Kidney (tissue), 22 donors: ENCODE measurements at places on chromosomes 7 and 10. TPM values are rescaled to one million over a fixed set of nuclear protein-coding genes. Genes with fewer than 3 reads are reported as not detected.

DNA sequence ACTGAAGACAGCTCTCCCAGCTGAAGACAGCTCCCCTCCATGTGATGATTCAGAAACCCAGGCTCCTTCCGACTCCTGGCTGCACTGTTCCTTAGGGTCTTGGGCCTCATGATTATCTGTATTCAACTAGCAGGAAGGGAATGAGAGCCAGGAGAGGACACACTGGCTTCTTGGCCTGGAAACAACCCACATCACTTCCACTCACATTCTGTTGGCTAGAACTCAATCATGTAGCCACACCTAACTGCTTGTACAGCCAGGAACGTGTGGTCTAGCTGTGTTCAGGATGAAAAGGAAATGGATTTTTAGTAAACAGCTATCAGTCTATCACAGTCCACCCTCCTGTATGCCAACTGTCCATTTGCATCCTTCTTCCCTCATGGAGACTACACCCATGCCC, 30.5 kb upstream of the XPNPEP1 start:
- H3K36me3 ChIP-seq: no peaks in the 10 kb centered on the region
- H3K27ac ChIP-seq: no peak overlapping the region
- H3K4me1 ChIP-seq: no peaks in the 10 kb centered on the region
- no peak for DNase-seq

The PDE1C gene
- polyA plus RNA-seq: 3.3 TPM

DNA sequence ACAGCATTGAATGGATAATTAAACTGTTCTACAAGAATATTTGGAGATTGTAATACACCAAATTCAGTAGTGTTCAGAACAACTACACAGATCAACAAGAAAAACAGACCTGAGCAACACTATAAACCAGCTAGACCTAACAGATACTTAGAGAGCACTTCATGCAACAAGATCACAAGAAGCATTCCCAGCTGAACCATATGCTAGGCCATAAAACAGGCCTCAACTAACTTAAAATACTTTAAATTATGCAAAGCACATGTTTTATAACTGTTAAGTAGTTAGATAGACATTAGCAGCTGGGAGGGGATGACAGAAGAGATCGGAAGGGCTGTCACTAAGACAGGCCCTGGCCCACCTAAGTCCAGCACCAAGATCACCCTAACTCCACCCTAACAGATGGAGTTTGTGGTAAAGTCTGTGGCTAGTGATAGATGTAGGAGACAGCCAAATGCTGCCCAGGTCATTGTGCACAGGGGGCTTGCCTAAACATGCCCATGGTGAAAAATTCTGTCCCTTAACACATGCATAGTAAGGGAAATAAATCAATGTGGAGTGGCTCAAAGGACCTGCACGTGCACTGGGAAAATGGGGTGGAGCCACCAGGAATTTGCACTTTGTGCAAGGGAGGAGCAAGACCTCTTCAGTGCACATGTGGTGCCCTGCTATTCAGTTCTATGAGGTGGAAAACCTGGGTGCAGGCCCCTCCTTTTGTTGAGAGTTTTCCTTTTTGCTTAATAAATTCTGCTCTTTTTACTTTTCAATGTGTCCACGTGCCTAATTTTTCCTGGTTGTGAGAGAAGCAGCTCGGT, 567.8 kb upstream of the NRG3 start:
- no peak overlapping the region for H3K4me3 ChIP-seq
- no peaks in the 10 kb centered on the region for H3K36me3 ChIP-seq
- H3K27ac ChIP-seq: no peak overlapping the region
- no peaks in the 10 kb centered on the region for H3K4me1 ChIP-seq

DNA sequence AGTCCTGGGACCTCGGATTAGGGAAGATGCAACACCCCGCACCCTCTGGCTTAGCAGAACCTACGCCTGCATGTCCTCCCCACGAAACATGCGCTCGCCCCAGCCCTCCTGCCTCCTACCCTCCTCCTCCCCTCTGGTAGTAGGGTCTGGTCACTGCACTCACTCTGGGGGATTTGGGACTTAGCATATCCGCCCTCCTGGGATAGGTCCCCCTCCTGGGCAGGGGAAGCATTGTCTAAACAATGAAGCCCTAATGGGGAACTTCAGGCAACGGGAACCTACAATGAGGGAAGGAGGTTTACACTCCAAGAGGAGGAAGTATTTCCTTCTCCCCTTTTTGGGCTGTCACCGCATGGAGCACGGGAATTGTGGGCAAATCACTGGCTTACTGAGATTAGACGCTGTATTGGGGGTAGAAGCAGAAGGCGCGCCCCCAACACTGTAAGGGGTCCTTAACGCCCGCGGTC, 892 bp downstream of the CRHR2 start:
- no peak for DNase-seq
- no peaks in the 10 kb centered on the region for H3K4me1 ChIP-seq
- no peaks in the 10 kb centered on the region for H3K36me3 ChIP-seq
- peaks cover 17% of the 10 kb centered on the region for H3K27me3 ChIP-seq

GRCh38 chr7:25718596-25718995, 433.4 kb upstream of the NFE2L3 start:
- no peaks in the 10 kb centered on the region for H3K27me3 ChIP-seq
- H3K36me3 ChIP-seq: no peaks in the 10 kb centered on the region
- no peaks in the 10 kb centered on the region for H3K4me1 ChIP-seq
- no peak for DNase-seq
- H3K4me3 ChIP-seq: no peak overlapping the region

GRCh38 chr7:11830582-11831155, 1.3 kb downstream of the THSD7A start:
- no peaks in the 10 kb centered on the region for H3K27me3 ChIP-seq
- H3K4me3 ChIP-seq: peak overlapping the region; percentile 86
- no peak for DNase-seq
- peak overlapping the region; percentile 72 for H3K27ac ChIP-seq
- H3K4me1 ChIP-seq: no peaks in the 10 kb centered on the region
- H3K36me3 ChIP-seq: no peaks in the 10 kb centered on the region

DNA sequence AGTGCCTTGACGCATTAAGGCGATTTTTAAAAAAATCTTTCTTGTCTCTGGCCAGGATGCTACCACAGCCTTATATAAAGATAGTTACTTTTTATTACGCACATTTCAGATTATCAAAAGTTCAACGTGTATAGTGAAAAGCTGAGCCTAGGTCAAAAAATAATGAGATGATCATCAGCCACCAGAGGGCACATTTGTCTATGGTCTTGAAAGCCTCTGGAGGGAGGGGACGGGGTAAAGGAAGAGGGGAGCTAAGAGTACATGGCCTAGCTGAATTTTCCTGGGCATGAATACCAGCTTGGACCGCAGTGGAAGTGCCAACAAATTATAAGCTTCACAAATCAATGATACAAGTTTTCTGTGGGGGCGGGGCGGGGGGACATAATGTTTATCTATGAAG, 285.9 kb upstream of the SMIM30 start:
- no peaks in the 10 kb centered on the region for H3K36me3 ChIP-seq
- H3K4me1 ChIP-seq: no peaks in the 10 kb centered on the region
- no peaks in the 10 kb centered on the region for H3K27me3 ChIP-seq
- H3K27ac ChIP-seq: no peak overlapping the region
- DNase-seq: no peak
- no peak overlapping the region for H3K4me3 ChIP-seq

- DNase-seq: peak; percentile 80
- H3K4me3 ChIP-seq: peak overlapping the region; percentile 79
- H3K4me1 ChIP-seq: no peaks in the 10 kb centered on the region
- no peaks in the 10 kb centered on the region for H3K36me3 ChIP-seq
Observed at GRCh38 chr10:94402843-94403379, 570 bp downstream of the TBC1D12 start.

DNA sequence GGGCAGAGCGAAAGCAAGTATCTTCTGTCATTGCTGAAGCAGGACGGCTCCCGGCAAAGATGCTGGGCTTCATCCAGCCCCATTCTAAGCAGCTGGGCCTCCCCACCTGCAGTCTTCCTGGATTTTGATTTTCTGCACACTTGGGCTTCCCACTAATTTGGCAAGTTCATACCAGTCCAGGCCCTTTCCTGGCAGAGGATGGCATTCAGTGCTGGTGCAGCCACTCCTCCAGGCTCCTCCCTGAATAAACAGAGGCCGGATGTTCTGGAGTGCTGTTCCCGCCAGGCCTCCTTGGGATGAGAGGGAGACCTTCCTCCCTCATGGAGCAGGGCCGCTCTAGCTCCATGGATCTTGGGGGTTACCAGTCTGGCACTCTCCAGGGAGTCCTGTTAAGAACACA, 3.4 kb downstream of the BAG3 start:
- peaks cover 2% of the 10 kb centered on the region for H3K36me3 ChIP-seq
- no peaks in the 10 kb centered on the region for H3K27me3 ChIP-seq
- H3K4me3 ChIP-seq: no peak overlapping the region
- H3K27ac ChIP-seq: peak overlapping the region; percentile 100
- peaks cover 7% of the 10 kb centered on the region for H3K4me1 ChIP-seq

DNA sequence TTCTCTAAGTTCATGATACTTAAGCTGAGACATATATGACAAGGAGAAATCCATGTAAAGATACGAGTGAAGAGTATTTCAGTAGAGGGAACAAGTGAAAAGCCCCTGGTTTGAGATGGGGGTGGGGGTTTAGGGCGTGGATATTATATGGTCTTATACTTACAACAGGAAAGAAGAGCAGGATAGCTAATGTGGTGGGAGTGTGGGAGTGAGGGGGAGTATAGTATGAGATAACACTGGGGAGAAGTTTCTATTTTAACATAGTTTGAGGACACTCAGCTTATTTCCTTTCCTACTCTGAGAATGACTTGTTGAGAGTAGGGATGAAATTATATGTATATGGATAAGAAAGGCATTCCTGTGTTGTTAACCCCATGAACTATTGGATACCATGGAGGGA, 36.5 kb downstream of the MCU start:
- DNase-seq: peak; percentile 22
- no peaks in the 10 kb centered on the region for H3K4me1 ChIP-seq
- H3K27me3 ChIP-seq: no peaks in the 10 kb centered on the region
- H3K27ac ChIP-seq: no peak overlapping the region
- no peak overlapping the region for H3K4me3 ChIP-seq

GRCh38 chr7:75928568-75928914, 13.6 kb downstream of the POR start:
- no peak for DNase-seq
- peaks cover 5% of the 10 kb centered on the region for H3K36me3 ChIP-seq
- peaks cover 5% of the 10 kb centered on the region for H3K4me1 ChIP-seq
- no peaks in the 10 kb centered on the region for H3K27me3 ChIP-seq
- H3K4me3 ChIP-seq: no peak overlapping the region

GRCh38 chr7:151393031-151393977, 16.5 kb downstream of the WDR86 start:
- DNase-seq: peak; percentile 57
- no peaks in the 10 kb centered on the region for H3K36me3 ChIP-seq
- H3K27me3 ChIP-seq: no peaks in the 10 kb centered on the region
- peaks cover 4% of the 10 kb centered on the region for H3K4me1 ChIP-seq

DNA sequence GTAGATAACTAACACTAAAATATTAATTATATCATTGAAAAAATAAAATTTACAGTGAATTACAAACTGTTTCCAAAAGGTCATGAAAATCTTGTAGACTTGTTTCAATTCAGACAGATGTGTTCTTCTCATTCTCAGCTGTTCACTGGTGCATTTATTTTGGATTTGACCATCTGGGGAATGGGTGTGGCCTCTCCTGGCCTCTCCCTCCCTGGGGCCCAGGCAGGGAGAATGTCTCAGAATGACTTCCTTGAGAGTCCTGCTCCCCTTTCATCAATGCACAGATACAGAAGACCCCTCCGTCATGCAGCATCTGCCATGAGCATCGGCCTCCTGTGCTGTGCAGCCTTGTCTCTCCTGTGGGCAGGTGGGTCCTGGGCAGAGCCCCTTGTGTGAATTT, 192.8 kb upstream of the PRSS58 start:
- no peaks in the 10 kb centered on the region for H3K27me3 ChIP-seq
- no peaks in the 10 kb centered on the region for H3K4me1 ChIP-seq
- no peak overlapping the region for H3K4me3 ChIP-seq
- H3K27ac ChIP-seq: no peak overlapping the region
- no peaks in the 10 kb centered on the region for H3K36me3 ChIP-seq

The PRR15 gene
- polyA plus RNA-seq: 27.5 TPM

DNA sequence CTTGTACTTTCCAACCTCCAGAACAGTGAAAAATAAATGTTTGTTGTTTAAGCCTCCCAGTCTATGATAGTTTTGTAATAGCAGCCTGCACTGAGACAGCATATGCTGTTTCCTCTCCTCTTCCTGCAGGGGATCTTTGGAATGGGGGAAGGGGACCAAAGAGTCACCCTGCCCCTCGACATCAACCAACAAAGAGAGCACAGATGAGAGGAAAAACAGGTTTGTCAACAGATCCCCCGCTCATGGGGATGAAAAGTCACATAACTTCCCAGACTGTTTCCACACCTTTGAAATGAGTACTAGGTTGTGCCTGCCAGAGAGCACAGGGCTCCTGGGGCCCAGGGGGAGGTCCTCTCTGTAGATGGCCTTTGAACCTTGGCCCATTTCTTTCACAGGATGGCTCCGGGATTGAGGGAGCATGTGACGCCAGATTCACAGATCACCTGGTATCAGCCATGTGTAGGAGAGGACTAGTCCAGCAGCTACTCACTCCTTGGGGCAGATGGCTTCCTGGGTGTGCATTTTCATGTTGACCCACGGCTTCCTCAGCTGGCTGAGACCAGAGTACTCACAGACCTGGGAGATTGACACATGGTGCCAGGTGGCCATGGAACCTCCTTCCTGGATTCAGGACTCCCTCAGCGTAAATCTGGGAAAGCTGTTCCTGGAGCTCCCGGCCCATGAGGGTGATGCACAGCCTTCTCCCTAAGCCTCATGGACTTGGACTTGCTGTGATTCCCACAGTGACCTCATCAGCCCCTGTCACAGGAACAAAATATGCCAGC, 125.6 kb downstream of the CXCL12 start:
- no peak overlapping the region for H3K4me3 ChIP-seq
- peaks cover 2% of the 10 kb centered on the region for H3K4me1 ChIP-seq

The FAM185A gene
- polyA plus RNA-seq: 6.5 TPM

The MINDY4 gene
- 5.3 TPM for polyA plus RNA-seq

DNA sequence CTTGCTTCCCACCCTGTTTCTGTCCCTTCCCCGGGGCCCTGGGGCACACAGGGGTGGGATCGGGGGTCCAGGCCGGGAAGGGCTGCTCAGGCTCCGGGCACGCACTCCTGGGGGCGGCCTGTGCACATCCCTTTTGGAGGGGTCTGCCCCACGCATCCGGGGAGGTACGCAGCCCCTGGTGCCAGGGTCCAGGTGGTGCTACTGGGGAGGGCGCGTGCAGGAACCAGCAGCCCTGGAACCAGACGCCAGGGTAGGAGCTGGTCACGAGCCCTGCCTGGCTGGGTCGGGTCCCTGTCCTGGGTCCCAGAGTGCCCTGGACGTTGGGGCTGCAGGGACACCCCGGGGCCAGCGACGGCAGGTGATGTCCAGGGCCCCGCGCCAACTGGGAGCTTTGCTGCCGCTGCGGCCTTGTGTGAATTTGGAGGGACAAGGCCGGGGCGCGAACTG, 53.4 kb downstream of the GLRX3 start:
- no peaks in the 10 kb centered on the region for H3K4me1 ChIP-seq
- H3K27me3 ChIP-seq: no peaks in the 10 kb centered on the region
- no peak overlapping the region for H3K4me3 ChIP-seq
- H3K27ac ChIP-seq: no peak overlapping the region
- H3K36me3 ChIP-seq: peaks cover 4% of the 10 kb centered on the region

GRCh38 chr10:111107023-111107422, 30.2 kb downstream of the ADRA2A start:
- H3K36me3 ChIP-seq: no peaks in the 10 kb centered on the region
- no peak overlapping the region for H3K4me3 ChIP-seq
- H3K4me1 ChIP-seq: no peaks in the 10 kb centered on the region
- H3K27ac ChIP-seq: no peak overlapping the region
